ENCODE measurements at places on chromosomes 16 and 17.

GRCh38 chr17:43864161-43864984 lies 17.4 kb downstream of the CD300LG start:
- DNase-seq, result no peak

- no peak for DNase-seq
Observed at GRCh38 chr16:19361587-19361986, 56.1 kb upstream of the TMC5 start.

GRCh38 chr17:30557916-30558685 lies 80.9 kb downstream of the GOSR1 start:
- no peak for DNase-seq

DNA sequence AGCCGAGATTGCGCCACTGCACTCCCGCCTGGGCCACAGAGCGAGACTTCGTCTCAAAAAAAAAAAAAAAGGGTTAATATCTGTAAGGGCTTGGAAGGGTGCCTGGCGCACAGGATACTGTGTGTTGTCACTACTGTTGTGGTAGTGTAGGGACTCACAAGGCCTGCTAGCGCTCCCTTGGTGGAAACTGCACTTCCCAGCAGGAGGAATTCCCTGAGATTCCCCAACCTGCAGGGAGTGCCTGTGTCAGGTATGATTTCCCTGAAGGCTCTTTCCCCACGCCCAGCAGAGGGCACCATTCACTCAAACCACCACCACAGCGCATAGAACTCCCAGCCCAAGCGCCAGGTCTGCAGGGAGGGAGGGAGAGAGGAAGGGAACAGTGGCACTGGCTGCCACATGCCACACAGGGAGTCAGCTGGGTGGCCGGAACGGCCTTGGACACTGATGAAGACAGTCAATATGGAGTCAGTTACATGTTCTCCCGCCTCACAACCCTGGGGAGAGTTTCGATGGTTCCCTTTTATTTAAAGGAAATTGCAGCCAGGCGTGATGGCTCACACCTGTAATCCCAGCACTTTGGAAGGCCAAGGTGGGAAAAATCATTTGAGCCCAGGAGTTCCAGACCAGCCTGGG lies 32.7 kb upstream of the CDH1 start:
- peak; percentile 24 for DNase-seq

- DNase-seq, result no peak
Observed at GRCh38 chr17:40499551-40500189, 1.8 kb downstream of the TNS4 start.

All from stimulated activated CD4-positive, alpha-beta T cell treated with anti-CD3 and anti-CD28 coated beads, Interleukin-2, amount 100 ng/mL, for 4 hours (primary cell).